ENCODE measurements at places on chromosomes 2 and 18.

DNA sequence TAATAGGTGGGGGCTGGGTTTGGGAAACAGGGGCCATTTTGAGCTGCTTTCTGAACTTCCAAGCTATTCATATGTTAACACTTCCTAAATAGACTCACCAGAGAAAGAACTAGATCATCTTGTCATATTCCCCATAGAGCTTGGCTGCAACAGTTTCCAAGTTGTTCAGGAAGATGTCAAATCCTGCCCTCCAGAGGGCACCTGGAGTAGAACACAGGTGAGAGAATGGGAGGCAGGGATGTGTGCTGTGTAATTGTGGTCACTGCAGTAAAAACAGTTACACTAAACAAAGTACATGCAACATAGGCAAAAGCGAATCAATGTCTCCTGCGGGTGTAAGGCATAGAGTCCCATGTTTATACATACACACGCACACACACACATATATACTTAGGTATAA lies 34.5 kb upstream of the LRRC30 start:
- no peak for DNase-seq

DNA sequence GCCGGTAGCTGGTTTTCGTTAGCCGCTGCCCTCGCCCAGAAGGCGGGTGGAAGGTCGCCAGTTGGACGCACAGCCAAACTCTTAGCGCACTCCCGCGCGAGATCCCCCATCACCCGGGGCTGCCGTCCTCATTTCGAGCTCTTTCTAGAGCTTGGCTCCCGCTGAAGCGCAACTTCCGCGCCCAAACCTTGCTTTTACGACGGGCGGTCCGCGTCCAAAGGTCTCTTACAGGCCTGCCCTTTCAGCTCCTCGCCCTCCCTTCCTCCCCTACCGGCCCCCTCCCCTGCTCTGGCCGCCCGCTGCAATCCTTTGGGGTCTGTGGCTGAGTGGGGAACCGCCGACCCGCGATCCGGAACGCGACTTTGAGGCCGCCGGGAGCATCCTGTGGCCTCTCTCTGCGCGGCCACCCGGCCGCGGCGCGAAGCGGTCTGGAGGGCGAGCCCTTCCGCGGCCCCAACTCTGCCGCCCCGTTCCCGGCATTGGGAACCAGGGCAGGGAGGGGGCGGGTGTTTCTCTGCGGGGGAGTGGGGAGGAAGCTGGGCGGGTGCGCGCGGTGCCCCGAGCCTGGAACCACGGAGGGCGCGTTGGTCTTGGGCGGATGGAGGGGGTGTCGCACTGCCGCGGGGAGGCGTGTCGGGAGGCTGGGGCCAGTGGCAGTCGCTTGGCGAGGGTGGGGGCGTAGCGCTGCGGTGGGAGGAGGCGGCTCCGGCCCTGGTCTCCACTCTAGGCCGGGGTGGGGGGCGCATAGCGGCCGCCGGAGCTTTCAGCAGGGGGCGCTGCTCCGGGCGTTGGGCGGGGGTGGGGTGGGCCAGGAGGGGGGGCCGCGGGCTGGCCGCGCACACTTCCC lies at the start of gene GDF7:
GDF7 (plus strand) TSS at position 841 of the 847 bp plus-strand sequence. CDS start 96 bp downstream, outside the sequence.
- DNase-seq: no peak

GRCh38 chr2:218555527-218555926 lies 12.6 kb downstream of the USP37 start:
- no peak for DNase-seq

DNA sequence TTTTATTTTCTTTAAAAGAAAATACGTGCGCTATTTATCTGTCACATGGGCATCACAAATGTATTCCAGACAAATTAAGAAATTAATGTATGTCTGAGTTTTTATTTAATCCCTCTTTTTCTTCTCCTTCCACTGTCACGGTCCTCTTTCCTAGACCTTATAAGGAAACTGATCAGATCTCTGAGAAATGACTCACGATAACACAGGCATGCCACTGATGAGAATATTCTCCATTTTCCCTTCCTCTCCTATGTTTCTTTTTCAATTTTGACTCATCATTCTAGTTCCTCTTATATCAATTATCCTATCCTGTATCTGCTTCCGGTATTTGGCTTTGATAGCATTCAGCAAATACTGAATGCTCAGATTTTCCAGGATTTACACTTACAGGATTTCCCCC lies 121.8 kb downstream of the DSC3 start:
- DNase-seq: no peak

GRCh38 chr2:97267411-97268074 lies 154.6 kb downstream of the ANKRD36 start:
- DNase-seq: no peak

DNA sequence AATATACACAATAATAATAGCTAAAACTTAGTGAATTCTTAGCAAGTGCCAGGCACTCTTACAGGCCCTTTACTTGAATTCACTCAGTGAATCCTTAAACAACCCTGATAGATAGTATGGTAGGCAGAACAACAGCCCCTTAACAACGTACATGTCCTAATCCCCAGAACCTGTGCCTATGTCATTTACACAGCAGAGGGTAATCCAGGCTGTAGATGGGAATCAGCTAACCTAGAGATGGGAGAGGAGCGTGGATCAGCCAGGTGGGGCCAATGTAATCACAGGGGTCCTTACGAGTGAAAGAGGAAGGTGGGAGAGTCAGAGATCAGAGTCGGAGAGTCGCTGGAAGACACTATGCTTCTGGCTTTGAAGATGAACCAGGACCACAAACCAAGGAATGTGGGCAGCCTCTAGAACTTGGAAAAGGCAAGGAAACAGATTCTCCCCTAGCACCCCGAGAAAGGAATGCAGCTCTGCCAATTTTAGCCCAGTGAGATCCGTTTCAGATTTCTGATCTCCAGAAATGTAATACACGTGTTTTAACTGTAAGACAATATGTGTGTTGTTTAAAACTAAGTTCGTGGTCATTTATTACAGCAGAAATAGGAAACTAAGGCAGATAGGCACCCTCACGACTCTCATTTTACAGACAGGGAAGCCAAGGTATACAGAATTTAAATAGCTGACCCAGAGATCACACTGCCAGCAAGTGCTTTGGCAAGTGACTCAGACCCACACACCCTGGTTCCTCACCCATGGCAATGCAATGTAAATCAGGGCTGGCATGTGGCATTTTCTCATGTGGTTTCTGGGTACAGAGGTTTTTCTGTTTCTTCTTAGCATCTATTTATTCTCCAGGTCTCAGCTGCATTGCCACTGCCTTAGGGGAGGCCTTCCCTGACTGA lies 68.9 kb downstream of the DOCK10 start:
- DNase-seq: no peak

GRCh38 chr2:101985101-101985792 lies 6.5 kb upstream of the IL1R2 start:
- DNase-seq: peak; percentile 87

DNA sequence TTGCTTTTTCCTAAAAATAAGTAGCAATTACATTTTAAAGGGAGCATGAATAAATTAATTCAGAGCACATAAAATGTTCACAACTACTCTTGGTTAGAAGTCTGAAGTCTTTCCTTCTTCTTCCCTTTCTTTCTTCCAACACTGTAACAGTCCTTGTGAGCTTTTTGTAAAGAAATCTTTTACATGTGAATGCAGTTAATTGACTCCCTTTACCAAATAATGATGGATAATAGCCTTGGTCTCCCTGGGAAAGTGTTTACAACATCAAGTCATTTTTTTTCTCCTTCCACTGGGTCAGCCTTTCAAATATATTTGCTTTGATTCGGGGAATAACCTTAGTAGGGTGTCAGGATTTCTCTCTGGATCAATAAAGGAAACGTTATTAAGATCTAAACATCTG lies 39.1 kb downstream of the CALCRL start:
- DNase-seq: no peak

- no peak for DNase-seq
Measured at GRCh38 chr2:239721531-239721930, 303.6 kb downstream of the NDUFA10 start.

GRCh38 chr2:138239902-138240491 lies 261.6 kb upstream of the SPOPL start:
- DNase-seq: no peak

DNA sequence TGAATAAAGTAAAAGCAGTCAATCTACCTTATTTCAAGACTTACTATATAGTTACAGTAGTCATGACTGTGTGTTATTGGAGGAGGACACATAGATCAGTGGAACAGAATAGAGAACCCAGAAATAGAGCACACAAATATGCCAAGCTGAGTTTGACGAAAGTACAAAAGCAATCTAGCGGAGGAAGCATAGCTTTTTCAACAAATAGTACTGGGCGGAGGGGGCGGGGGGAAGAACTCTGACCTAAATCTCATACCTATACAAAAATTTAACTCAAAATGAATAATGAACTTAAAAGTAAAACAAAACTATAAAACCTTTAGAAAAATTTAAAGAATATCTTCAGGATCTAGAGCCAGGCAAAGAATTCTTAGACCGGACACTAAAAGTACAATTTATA lies 139.1 kb downstream of the AGPS start:
- no peak for DNase-seq

- no peak for DNase-seq
Measured at GRCh38 chr2:120237491-120237902, 14.3 kb upstream of the TMEM185B start.

- DNase-seq: no peak
Measured at GRCh38 chr18:12839526-12840196, 44.4 kb downstream of the PTPN2 start.

- DNase-seq: no peak
Measured at GRCh38 chr2:29054430-29054829, 19.9 kb downstream of the PCARE start.

DNA sequence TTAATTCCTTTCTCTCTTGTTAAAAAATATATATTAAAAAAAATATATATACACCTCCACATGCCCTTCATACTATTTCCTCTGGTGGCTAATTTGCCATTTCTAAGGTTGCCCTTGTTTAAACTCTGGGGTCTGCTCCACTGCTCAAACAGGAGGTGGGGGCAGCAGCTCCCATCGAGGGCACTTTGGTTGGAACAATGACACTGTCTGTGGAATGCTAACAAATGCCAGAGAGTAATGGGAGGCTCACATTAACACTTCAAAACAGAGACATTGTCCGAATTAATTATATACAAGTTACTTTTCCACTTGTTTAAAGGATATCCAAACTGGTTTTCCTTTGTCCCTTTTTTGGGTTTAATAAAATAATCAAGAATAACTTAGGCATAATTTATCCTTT lies 58.8 kb upstream of the CD302 start:
- DNase-seq: no peak

GRCh38 chr2:27809761-27810241 lies 38.3 kb downstream of the MRPL33 start:
- DNase-seq: peak; percentile 81

DNA sequence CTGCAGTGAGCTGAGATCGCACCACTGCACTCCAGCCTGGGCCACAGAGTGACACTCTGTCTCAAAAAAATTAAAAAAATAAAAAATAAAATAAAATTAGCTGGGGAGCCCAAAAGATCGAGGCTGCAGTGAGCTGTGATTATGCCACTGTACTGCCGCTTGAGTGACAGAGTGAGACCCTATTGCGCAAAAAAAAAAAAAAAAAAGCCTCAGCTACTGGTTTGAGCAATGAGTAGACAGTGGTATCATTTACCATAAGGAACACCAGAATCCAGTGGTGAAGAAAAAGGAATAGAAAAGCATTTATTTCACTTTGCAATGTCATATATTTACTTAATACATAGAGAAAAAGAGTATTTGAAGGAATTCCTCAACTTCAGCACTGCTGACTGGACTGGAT lies 3.0 kb downstream of the SAP130 start:
- no peak for DNase-seq

DNA sequence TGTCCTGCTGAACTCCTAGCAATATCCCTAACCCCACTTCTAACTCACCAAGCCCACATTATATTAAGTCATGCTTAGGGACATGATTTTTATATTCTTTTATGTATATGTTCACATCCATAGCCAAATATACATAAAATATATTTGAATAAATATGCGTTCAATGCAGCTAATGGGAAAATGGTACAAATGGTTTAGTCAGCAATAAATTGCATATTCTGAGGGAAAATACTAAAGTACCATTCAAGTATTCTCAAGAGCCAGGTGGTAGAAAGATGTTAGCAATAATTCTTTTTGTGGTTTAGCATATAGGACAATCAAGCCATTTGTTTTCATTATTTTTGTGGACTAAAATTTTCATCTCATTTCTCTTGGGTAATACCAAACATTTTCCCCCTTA lies 306.0 kb downstream of the TDRD15 start:
- no peak for DNase-seq

GRCh38 chr2:62538756-62539155 lies 32.8 kb upstream of the TMEM17 start:
- DNase-seq: no peak

DNA sequence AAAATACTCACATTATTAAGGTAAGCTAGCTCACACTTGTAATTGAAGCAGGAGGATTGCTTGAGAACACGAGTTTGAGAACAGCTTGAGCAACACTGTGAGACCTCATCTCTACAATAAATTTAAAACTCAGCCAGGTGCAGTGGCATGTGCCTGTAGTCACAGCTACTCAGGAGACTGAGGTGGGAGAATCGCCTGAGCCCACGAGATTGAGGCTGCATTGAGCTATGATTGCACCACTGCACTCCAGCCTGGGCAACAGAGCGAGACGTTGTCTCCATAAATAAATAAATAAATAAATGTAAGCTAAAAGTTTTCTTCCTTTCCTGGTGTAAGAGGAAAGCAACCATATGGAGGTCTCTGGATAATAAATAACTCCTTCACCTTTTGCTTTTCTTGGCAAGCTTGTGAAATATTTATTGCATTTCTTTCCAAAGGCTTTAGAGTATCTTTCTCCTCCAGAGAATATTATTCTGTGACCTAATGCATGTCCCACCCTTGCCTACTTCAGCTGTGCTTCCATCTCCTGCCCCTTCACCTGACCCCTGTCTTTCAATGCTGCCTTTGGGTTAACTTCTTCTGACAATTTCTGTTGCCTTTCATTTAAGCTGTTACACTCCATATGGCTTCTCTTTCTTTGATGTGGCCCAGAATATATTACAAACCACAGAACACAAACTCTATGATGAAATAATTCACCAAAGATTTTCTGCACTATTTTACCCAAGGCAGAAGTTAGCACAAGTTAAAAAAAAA lies 280.7 kb upstream of the RND3 start:
- DNase-seq: no peak

DNA sequence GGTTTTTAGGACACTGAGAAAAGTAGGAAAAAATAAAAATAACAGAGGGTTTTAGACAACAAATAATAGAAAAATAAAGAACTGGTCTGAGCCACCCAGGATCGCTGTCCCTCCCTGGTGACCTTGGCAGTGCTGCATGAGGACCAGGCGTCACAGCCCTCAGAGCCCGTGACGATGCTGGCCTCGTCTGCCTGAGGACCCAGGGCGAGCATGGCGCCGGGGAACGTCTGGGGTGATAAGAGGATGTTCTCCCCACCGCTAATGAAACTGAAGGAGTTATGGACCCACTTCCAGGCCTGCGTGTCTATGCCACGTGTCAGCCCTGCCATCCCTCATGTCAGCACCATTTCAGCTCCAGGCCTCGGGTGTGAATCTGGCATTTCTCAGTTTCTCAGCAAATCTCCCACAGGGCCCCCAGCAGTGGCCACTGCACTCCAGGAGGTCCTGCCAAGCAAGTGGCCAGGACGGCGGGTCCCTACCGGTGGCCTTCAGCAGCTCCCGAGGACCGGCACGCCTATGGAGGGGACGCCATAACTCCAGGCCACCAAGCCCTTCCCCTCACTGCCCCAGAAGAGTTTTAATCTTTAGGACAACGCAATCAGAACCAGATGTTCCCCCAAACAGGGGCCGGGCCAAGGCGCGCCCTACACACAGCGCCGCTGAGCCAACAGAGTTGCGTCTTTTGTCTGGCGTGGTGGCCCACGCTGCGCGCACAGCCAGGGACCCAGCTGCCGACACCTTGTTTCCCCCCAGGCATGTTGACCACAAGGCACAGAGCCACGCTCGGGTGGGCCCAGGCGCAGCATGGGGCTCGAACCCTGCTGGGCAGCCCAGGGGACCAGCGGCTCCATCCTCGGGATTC lies 179.7 kb downstream of the TWIST2 start:
- no peak for DNase-seq
